ENCODE measurements at places on chromosomes 7 and 10.

DNA sequence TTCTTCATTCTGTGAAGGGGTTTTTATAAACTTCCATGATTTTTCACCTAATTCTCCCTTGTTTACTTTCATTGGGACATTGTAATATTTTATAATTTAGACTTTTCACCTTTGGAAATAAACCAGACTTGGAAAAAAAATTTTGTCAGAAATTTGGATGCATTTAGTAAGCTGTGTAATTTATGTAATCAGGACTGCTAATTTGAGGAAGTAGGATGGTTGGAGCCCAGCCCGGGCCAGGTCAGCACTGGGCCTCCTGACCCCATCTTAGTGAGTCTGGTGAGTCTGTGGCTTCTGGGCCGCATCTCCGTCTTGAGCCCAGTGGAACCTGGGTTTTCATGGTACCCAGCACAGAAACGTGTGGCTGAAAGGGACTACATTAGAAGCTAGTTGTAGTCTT lies 27.6 kb upstream of the ZNF32 start:
- no peak for DNase-seq

GRCh38 chr10:37739181-37739580 lies 118.2 kb downstream of the ZNF248 start:
- no peak for DNase-seq

GRCh38 chr10:70970830-70971229 lies 82.5 kb upstream of the PCBD1 start:
- no peak for DNase-seq

DNA sequence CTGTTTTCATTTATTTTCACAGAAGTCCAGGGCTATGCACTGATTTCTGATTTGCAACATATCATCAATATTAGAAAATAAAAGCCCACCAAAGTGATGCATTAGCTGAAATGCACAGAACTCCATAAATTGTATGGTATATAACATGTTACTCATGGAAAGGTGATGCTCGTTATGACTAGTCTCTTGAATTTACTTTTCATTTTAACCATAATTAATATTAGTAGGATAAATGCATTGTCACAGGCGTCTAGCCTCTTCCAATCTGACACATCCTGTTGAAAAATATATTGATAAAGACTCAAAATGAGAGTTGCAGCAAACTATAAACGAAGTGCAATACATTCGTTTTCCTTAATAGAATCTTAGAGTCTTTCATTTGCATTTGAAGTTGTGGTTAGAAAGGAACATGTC lies 92.4 kb downstream of the CPED1 start:
- no peak for DNase-seq

DNA sequence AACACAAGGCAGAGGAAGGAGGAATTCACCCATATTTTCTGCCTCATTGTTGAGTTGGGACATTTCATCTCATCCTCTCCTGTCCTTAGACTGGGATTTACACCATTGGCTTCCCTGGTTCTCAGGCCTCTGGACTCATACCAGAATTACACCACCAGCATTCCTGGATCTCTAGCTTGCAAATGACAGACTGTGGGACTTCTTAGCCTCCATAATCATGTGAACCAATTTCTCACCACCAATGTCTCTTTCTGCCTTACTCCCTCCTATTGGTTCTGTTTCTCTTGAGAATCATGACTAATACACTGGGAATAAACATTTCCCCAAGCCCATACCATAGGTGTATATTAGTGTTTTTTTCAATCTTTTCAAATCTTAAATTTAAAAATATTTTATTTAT lies 2.9 kb upstream of the ZNF33A start:
- no peak for DNase-seq

DNA sequence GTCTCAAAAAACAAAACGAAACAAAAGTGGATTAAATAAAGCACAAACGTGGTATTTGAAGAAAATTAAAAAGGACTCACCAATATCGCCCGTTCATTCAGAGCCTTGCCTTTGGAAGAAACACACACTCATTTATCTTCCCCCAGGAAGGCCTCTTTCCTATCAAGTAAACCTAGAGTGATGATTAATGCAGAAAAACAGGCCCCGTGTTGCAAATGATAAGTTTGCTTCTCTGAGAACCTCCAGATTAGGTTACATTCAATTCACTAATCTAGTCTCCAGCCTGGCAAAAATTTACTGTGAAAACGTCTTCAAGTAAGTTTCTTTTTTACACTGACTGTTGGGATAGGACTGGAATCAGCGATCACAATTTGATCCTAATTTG lies 78.0 kb upstream of the C1GALT1 start:
- DNase-seq, result no peak

- no peak for DNase-seq
These were observed 8.0 kb upstream of the CFAP70 start for GRCh38 chr10:73366381-73367298.

DNA sequence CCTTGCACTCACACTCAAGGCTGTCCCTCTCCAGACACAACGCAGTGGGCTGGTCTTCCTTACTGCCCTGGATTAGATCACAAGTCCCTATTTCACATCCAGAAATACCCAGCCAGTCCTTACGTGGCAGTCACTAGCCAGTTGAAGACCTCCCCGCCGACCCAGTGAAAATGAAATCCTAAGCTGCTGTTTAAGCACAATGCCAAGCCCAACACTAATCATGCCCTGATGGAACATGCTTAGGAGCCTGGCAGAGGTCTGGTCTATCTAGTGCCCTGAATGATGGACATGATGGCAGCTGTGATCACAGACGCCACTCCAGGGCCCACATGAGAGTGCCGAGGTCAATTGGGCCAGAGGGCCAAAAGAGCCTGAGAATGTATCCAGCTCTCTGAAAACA lies 389.0 kb downstream of the GRID1 start:
- DNase-seq, result no peak

- DNase-seq, result peak; percentile 74
These were observed 17.3 kb downstream of the VWDE start for GRCh38 chr7:12386313-12386740.

DNA sequence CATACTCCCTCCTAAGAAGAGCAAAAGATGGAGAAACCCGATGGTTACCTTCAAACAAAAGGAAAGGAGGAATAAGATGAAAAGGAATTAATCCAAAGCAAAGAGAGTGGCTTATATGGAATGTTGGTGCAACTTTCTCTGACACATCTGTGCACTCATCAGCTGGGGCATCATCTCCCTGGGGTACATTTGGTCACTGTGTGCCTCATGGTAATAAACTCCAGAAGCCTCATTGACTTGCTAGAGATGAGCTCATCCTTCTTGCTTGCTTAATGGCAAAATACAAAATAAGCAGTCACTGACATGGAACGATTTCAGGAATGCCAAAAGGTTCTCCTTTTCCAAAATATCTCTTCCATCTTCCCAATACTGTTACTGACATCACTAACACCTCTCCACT lies 22.5 kb downstream of the CAV1 start:
- DNase-seq, result no peak

DNA sequence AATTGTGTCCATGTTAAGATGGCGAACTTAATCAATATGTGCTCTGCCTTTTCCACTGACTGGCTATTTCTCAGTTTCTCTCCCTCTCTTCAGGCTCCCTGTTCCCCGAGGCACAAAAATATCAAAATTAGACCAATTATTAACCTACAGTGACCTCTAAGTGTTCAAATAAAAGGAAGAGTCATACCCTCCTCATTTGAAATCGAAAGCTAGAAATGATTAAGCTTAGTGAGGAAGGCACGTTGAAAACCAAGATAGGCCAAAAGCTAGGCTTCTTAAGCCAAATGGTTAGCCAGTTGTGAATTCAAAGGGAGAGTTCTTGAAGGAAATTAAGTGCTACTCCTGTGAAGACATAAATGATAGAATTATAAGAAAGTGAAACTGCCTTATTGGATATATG lies 81.1 kb upstream of the MBL2 start:
- DNase-seq, result no peak

DNA sequence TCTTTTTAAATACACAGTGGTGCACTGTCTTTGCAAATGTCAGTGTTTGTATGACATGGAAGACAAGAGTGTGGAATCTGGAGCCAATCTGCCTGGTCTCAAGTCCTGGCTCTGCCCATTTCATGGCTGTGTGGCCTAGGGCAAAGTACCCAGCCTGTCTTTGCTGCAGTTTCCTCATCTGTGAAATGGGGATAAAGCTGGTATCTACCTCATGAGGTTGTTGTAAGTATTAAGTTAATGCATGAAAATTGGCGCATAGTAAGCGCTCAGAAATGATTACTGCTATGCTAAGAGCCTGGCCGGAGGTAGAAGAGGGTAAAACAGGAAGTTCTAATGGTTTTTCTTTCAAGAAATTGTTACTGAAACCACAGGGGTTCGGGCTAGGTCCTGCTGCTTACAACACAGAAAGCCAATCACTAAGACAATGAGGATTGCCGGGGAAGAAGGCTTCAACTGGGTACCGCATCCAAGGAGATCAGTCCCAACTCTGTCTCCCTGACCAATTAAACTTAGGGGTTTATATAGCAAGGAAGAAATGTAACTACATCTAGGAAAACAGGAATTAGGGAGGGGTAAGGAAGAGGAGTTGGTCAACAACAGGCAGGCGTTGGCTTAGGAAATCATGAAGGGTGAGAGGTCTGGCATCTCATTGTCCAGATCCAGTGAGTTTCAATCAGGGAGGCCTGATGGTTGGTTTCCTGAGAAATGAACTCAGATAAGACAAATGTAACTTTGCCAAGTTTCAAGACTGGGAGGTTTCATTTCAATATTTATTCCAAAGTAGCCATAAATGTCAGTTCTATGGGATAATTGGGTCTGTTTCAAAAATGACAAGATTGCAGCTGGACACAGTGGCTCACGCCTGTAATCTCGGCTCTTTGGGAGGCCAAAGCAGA lies 57.0 kb downstream of the CHST3 start:
- no peak for DNase-seq

DNA sequence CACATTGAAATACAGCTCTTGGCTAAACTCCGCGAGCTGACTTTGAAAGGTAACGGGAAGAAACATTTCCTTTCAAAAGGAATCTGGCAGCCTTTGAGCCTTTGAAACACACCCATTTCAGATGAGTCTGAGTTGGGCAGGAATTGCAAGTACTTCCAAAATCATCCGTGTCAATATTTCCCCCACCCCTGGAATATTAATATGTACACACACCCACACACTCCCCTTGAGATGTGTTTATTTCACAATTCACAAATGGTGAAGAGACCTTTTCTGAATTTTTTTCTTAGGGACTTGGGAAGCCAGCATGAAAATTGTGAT lies 438.7 kb upstream of the NRP1 start:
- no peak for DNase-seq

DNA sequence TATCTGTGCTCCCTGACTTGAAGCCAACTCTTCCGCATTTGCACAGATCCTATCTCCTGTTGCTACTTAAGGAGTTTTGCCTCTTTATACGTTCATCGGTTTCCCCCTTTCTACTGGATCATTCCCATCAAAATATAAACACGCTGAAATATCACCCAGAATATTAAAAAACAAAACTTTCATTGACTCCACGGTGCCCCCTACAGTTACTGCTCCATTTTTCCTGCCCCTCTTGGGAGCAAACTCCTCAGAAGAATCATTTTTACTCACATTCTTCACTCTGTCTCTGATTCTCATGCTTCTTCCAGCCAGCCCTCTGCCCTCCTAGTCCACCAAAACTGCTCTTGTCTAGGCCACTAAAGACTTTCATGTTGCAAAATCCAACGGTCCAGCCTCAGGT lies 66.4 kb downstream of the MYOF start:
- no peak for DNase-seq

DNA sequence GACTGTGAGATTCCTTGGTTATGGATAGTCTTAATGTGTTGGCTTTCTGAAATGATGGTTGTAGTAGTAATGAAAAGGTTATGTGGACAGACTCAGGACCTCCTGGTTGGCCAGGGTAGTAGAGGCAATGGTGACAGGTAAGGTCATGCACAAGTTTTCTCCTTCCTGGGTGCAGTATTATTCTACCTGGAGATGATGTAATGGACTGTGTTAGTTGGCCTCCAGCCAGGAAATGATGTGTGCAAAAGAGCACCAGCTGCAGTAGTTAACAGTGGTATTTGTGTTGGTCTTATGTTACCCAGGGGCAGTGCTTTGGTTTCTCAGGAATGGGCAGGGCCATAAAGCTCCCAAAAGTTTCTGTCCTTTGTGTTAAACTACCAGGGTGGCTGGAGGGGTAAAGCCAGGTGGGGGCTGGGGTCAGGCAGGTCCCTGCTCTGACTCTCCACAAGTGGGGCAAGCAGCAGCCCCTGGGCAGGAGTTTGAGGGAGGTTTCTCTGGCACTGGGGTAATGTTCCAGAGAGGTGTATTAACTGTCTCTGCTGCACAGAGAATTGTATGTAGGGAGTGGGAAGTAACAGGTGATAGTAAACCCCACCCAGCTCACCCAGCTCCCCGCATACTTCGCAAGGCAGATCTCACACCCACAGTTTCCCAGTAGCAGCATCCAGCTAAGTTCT lies 36.3 kb downstream of the GPR22 start:
- DNase-seq, result peak; percentile 82

DNA sequence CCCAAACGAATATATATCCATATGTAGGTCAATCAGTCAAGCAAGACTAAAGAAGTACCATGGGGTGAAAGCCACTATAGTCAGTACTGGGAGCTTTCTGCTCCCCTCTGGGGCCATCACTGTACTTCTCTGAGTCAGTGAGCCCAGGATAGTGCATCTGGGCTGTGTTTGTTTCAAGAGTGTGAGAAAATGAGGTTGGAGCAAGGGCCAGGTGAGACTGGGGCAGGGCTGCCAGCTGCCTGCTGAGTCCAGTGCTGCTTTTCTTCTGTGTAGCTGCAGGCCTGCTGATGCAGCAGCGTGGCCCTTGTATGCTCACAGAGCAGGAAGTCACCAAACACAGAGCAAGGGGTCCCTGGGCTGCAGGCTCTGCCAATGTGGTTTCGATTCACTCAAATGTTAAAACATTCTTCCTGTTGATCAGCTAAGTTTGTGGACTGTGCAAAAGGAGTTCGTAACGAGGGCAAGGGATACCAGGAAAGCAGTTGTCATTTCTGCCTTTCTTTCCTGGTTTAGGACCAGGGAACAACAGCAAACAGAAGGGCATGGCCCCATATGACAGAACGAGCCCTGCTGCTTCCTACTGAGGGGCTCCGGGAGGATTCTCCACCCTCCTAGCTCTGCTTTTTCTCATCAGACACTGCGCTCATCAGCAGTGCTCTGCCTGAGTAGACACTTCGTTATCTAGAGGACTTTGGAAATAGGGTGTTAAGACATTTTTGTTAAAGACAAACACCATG lies 65.4 kb upstream of the TNS3 start:
- DNase-seq, result no peak

GRCh38 chr10:102704915-102705314 lies 9.3 kb downstream of the ARL3 start:
- no peak for DNase-seq

DNA sequence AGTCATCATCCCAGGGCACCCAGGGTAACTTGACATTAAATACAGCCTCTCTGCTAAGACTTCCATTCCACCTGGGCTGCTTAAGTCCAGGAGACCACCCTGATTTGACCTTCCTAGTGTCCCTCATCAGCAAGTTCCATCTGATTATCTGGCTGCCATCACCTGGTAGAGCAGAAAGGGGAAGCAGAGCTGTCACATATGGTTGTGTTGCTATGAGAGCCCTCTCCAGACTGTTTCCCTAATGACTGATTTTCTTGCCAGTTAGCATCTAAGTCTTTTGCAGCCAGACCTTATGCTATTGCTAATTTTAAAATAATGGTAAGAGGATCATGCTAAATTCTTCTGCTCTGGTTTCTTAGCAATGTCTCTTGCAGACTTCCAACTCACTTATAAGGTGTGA lies 38.7 kb downstream of the KCNH2 start:
- DNase-seq, result no peak

- no peak for DNase-seq
These were observed 550 bp upstream of the CALU start for GRCh38 chr7:128738570-128739047.

Measured in NCI-H1105 (cell line).